Stimulated activated CD8-positive, alpha-beta memory T cell treated with anti-CD3 and anti-CD28 coated beads, Interleukin-4, amount 100 ng/mL, for 48 hours (primary cell): ENCODE measurements at places on chromosomes 2 and 18.

DNA sequence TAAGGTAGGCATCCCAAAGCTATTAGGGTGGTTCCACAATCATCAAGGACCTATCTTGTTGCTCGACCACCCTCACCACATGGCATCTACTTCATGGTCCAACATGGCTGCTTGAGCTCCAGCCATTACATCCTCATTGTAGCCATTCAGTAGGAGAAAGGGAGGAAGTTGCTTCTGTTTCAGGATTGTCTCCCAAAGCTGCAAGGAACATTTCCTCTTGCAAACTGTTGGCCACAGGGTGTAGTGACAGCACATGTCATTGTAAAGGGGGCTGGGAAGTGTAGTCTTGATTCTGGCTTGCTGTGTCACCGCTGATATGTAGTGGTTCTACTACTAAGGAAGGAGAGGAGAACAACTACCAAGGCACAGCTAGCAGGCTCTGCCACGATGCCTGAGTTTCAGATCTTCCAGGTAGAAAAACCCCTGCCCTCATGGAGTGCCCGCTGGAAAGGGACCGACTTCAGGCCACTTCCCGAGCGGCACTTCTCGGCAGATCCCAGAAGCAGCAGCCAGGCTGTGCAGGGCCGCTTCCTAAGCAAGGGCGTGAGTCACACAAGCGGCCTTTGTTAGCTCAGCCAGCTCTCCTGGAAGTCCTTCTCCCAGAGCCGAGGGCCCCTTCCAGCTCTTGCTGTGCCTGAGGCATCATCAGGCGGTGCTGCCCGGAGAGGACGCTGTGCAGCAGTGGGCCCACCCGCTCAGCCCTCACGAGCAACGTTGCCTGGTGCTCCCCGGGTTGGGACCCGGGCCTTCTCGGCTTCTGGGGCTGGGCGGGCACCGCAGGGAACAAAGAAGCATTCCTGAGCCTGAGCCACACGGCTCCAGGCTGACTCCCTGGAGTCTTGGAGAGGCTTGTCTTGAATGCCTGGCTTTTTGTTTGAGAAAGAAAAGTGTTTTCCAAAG lies 58.2 kb downstream of the HS6ST1 start:
- no peak for DNase-seq

- no peak for DNase-seq
Measured at GRCh38 chr2:224940618-224941017, 101.7 kb downstream of the DOCK10 start.

DNA sequence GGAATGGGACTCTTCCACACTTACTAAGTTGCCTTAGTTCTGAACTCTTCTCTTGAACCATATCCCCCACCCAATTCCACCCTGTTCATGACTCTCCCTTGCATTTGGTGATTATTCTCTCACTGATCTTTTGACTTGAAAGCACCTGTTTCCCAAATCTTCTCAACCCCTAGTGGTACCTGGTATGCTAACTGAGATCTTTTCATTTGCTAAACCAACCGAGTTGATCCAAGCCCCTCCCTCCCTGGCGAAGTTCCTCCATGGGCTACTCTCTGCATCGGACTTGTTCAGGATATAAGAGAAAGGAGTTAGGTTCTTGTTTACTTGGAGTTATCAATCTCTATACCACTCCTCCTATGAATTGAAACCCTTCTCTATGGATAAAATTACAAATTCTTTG lies 593.5 kb downstream of the BCL11A start:
- DNase-seq, result no peak

GRCh38 chr2:30113617-30114293 lies 33.1 kb upstream of the YPEL5 start:
- no peak for DNase-seq

DNA sequence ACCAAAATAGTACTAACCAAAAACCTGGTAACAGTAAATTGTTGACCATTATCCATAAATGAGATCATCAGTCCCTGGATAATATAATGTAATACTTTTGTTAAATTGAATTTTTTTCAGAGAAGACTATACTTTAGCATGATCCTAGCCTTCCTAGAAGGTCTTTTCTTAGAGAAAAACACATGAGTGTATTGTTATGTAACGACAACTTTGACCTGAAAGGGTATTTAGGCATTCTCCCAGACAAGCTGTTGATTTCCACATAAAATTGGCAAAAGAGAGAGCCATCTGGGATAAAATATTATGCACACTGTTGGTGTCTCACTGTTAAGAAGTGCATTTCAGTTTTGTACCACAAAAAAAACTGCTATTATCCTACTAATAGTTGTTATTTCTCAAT lies 120.0 kb upstream of the MAPRE2 start:
- no peak for DNase-seq

- no peak for DNase-seq
Measured at GRCh38 chr2:150465703-150466569, 21.5 kb downstream of the RND3 start.

- DNase-seq, result no peak
Measured at GRCh38 chr2:30294133-30294532, 62.8 kb downstream of the LBH start.

- no peak for DNase-seq
Measured at GRCh38 chr18:74012954-74013630, 134.5 kb downstream of the FBXO15 start.

GRCh38 chr2:148645539-148646230 lies 1.1 kb downstream of the EPC2 start:
- DNase-seq, result peak; percentile 64

- DNase-seq, result no peak
Measured at GRCh38 chr2:6700335-6700734, 165.4 kb downstream of the CMPK2 start.

GRCh38 chr18:62963507-62963906 lies 248.2 kb downstream of the PHLPP1 start:
- no peak for DNase-seq

DNA sequence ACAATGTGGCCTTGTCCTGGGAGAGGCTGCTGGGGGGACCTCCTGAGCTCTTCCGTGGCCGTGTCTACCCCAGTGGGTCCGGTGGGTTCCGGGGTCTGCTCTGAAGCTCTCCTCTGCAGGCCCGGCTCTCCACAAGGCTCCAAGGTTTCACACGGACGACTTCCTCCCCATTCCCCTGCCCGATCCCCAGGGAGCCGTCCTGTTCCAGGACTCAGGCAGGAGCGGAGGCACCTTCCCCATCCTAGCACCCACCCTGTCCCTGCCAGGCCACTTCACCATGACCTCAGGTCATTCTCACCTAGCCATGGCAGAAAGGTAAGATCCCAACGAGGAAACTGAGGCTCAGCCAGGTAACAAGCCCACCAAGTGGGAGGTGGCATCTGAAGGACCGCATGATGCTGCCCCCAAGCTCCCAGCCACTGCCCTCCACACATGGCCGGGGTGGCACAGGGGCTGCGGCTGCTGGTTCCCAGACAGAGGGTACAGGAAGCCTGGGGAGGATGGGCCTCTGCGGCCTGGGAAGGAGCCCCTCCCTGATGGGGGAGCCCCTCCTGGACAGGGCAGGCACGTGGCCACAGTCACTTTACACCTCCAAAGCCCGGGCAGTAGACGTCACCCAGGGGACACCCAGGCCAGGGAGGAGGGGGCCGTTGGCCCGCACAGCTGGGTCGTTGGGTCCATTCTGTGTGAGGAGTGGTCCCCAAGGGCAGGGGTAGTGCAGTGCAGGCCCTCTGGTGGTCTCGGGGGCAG lies 274.0 kb downstream of the NDUFA10 start:
- no peak for DNase-seq

GRCh38 chr2:216717491-216717901 lies 22.1 kb upstream of the IGFBP5 start:
- no peak for DNase-seq

- no peak for DNase-seq
Measured at GRCh38 chr18:80145196-80145804, 36.2 kb downstream of the ADNP2 start.

- no peak for DNase-seq
Measured at GRCh38 chr18:11994336-11994702, 13.0 kb downstream of the IMPA2 start.

GRCh38 chr2:108919571-108920373 lies 69.2 kb downstream of the EDAR start:
- no peak for DNase-seq

DNA sequence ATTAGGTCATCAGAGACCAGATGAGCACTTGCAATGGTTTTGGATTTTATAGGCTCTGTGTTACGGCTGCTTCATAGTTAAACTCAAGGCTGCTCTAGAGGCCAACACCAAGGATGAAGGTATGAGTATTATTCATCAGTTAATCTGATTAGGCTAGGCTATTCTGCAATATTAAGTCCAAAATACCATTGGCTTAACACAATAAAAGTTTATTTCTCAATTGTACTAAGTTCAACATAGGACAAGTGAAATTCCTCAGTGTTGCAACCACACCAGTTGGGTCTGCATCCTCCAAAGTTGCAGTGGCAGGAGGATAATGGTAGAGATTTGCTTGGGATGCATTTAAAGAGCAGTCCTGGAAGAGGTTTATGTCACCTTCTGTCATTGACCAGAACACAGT lies 538.3 kb upstream of the CDH2 start:
- DNase-seq, result no peak

DNA sequence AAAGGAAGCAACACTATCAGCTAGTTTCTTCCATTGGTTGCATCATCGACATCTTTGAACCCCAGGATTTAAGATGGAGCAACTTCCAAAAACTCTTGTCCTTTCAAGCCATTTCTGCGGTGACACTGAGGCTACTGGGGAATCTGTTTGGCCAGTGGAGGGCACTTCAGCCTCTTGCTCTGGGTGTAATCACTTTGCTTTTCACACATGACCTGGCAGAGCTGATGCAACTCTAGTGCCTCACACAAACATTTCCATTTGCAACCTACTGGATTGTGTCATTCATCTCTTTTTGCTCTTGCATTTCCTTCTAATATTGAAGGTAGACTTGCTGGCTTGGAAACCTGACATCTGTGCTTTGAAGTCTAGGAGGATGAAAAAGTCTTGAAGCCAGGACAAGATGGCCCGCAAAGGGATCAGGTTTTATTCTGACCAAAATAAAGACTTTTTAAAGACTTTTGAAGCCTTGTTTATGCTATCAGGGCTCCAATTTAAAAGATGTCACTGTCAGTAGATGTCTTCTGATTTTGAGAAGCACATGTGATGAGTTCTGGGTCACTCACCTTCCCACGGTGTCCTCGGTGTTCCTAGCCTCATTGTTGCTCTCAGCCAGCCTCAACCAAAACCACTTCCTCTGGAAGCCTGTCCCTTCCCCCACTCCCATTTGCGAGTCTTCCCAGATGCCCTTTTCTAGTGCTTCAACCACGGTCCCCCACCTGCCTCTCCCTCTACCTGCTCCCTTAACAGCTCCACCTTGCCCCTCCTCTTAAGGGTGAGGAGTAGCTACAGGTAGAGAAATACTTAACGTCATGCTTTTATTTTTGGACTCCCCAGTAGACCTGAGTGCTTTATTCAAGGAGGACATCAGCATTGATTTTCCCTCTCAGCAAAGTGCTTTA lies 69.7 kb upstream of the KCNE4 start:
- no peak for DNase-seq

GRCh38 chr2:176554101-176555048 lies 285.1 kb downstream of the MTX2 start:
- peak; percentile 48 for DNase-seq
